Stimulated activated CD4-positive, alpha-beta T cell treated with anti-CD3 and anti-CD28 coated beads, TNF-alpha, amount 100 ng/mL, for 1 hour (primary cell): ENCODE measurements at places on chromosomes 12 and 14.

DNA sequence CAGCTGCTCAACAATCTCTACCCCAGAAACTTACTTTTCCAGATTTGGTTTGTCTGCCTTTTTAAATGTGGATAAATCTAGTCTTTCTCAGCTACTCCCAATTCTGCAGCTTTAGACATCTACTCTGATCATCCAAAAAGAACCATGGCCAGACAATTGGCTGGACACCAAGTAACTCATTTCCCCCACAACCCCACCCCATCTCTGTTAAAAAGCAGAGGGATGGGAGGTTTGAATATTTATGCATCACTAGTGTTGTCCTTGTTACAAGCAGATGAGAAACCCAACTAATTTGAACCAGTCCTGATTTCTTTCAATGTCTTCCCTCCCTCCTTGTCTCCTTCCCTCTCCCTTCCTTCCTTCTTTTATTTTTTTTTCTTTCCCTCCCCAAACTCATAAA is 391.9 kb downstream of the GALC start:
- DNase-seq = no peak

DNA sequence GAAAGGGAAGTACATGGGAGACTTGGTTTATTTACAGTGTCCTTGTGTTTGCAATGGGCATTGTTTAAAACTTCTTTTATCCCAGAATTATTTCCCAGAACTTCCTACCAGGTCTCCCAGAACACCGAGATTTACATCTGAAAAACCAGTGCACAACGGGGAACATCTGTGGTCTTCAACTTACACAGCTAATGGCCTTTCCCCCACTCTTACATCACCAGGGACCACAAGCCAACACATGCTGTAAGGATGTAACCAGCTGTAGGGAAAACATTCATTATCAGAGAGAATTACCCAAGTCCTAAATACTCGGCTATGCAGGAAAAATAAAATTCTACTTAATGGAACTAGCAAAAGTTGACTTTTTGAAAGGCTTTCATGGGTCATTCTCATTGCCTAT is 267.6 kb downstream of the DUSP6 start:
- no peak for DNase-seq

DNA sequence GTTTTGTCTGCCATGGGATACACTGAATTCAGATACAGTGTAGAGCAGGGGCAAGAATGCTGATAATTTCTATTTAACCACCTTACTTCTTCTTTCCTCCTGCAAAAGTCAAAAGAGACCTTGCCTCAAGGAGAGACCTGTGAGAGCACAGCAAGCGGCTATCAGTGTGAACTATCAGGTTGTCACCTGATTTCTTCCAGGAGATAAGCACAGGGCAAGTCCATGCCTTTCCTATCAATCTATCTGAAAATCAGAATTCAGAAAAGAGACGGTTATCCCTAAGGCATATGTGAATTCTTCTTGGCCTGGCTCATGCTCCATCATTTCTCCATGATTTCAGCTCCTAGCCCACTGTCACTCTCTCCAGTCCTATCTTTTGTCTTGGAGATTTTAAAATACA is 128.9 kb upstream of the CCND2 start:
- DNase-seq = no peak

DNA sequence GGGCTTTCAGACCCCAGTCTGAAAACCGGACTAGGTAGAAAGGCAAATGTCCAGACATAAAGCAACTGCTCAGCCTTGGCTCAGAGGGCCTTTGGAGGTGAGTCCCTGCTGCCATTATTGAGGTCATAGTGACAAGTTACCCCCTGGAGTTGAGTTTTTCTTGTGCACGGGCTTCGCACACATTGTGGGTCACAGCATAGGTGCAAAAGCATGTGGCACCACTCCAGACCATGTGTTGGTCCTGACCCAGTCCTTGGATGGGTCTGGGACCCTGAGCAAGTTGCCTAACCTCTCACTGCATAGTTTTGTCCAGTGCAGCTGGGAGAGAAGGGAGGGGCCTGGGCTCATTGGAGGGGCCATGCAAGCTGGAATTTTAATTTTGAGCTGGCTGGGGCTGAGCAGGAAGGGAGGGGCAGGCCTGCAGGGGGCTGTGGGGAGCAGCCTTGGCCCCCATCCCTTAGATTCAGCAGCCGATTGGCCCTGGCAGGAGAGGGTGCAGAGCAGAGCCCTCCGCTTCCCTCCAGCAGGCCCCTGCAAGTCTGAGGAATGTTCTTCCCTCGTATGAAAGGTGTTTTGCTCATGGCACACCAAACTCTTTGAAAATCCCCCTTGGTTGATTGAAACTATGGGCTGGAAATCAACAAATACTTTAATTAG is 4.2 kb upstream of the KRT5 start:
- DNase-seq = no peak

- DNase-seq = no peak
These were observed 14.9 kb upstream of the SLC8A3 start for GRCh38 chr14:70203686-70204085.

GRCh38 chr14:52265253-52265652 is 2.2 kb upstream of the PTGDR start:
- no peak for DNase-seq

GRCh38 chr14:39376667-39377403 is 55.4 kb downstream of the FBXO33 start:
- DNase-seq = no peak

DNA sequence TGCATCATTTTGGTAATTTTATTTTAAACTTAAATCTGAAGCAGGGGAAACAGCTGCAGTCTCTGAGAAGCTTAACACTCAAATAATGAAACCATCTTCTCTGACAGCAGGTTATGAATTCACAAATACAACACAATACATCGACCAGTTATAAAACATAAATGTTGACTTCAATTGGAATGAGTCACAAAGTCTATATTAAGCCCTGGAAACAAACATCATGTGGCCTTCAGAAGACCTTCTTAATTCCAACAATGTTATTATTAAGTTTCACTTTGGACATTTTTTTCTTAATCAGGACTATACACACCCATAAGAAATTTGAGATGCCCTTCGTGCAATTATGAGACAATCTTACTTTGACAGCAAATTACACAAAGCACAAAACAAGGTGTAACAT is 68.9 kb downstream of the CEP128 start:
- no peak for DNase-seq

DNA sequence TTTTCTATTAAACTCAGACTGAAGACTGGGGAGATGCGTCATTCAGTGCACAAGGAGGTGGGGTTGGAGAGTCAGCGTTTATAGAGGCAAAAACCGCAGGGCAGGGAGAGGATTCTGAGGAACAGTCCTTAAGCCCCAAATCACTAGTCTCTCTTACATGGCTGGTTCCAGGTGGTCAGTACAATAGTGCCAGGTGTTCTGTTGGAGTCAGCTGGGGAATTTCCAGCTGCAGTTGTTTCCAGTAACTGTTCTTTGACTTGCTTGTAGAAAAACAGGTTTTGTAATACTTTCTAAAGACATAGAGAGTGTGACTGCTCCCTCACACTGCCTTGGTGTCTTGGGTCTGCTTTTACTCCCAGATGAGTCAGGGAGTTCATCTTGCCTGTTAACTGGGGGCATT is 192.2 kb downstream of the TMTC3 start:
- no peak for DNase-seq

GRCh38 chr12:117580718-117581062 is 219.3 kb upstream of the NOS1 start:
- no peak for DNase-seq

DNA sequence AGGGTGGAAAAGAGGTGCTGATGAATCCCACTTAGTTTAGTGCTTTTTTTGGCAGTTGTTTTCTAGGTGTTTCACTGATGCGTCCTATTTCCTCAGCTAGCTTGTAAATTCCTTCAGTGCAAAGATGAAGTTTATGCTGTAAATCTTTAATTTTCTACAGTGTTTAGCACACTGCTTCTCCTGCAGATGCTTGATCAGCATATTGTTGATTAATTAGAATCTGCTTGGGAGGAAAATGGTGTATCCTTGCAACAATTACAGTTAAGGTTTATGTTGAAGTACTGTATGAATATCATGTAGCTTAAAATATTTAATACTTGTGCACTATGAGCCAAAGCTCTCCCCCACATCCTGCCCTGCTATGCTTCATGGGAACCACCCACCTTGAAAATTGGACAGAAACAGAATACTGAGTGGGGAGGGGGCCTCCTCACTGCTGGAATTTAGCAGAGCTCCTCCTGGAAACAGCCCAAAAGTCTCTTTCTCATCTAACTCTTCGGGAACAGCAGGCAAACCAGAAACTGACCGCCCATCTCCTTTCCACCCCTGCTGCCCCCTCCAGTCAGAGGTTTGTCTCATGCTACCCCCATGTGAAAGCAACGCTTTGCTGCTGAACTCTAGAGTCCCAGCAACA is 20.3 kb upstream of the DHRS4 start:
- DNase-seq = no peak

GRCh38 chr14:32014057-32014456 is 63.0 kb upstream of the ARHGAP5 start:
- DNase-seq = no peak

GRCh38 chr14:52008136-52008535 is 18.8 kb downstream of the RTRAF start:
- no peak for DNase-seq

GRCh38 chr14:33836203-33836899 is 114.5 kb downstream of the EGLN3 start:
- DNase-seq = no peak

DNA sequence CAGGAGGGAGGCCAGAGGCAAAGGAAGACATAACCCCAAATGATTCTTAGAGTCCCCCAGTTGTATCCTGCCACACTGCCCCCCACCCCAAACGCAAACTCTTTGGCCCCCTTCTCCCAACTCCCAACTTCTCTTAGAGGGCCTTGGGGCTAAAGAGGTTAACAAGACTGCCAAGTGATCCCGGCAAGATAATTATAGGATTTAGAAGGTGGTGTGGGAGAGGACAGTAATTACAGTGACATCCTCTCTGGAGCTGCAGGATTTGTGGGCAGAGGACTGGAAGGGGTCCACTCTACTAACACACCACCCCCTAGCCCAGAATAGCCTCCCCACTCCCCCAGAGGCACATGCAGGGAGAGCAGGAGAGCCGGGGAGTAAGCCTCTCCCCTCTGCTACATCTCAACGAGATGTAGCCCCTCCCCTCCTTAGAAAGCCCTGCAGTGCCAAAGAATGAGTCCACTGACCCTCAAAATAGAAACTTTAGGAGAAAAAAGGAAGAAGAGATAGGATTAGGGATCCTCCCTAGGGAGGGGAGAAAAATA is 5.3 kb upstream of the GDF11 start:
- DNase-seq = no peak

- no peak for DNase-seq
These were observed 30.7 kb downstream of the KIF21A start for GRCh38 chr12:39412210-39412609.

- no peak for DNase-seq
These were observed 19.4 kb downstream of the GNS start for GRCh38 chr12:64739778-64740177.

- DNase-seq = no peak
These were observed 9.8 kb upstream of the ARF6 start for GRCh38 chr14:49882826-49883694.
